Stimulated activated CD4-positive, alpha-beta T cell treated with anti-CD3 and anti-CD28 coated beads, Interleukin-1b, Interleukin-23, amount 100 ng/mL, for 24 hours (primary cell): ENCODE measurements at places on chromosomes 4 and X.

GRCh38 chr4:4870576-4871241, 11.2 kb downstream of the MSX1 start:
- DNase-seq = no peak

GRCh38 chr4:77074981-77075855, 571 bp downstream of the CCNI start:
- peak; percentile 41 for DNase-seq

DNA sequence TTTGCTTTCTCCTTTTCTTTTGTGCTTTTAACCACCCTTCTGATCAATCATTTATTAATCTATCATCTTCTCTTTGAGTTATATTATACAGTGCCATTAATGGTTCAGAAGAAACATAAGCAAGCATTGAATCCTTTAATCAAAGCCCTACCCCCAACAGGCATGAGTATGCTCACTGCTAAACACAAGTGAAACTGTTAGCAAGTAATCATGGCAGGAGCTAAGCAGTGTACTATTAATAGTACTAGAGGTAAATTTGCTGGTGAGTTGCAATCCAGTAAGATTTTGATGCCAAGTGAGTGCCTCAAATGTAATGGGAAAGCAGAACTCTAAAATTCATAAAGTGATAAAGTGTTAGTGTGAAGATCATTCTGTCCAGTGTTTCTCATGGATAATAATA, 57.2 kb downstream of the FNIP2 start:
- no peak for DNase-seq

DNA sequence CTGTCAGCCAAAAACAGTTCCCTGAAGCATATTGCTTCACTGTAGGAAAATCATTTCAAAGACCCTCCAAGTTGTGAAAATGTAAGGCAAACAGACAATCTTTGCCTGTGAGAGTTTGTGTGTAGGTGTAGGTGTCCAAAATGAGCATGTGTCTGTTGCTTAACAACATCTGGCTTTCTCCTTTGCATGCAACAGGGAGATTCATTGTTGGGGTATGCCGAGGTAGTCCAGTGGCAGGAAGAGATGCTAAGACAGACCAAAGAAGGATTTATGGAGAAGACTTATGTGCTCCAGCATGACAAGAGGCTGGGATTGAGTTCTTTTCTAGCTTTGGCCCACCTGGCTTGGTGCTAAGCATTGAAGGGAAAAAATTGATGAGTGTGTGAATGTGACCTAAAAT, 29.8 kb upstream of the SMAD1 start:
- no peak for DNase-seq

- no peak for DNase-seq
Observed at GRCh38 chrX:84339507-84340364, 151.7 kb upstream of the RPS6KA6 start.

DNA sequence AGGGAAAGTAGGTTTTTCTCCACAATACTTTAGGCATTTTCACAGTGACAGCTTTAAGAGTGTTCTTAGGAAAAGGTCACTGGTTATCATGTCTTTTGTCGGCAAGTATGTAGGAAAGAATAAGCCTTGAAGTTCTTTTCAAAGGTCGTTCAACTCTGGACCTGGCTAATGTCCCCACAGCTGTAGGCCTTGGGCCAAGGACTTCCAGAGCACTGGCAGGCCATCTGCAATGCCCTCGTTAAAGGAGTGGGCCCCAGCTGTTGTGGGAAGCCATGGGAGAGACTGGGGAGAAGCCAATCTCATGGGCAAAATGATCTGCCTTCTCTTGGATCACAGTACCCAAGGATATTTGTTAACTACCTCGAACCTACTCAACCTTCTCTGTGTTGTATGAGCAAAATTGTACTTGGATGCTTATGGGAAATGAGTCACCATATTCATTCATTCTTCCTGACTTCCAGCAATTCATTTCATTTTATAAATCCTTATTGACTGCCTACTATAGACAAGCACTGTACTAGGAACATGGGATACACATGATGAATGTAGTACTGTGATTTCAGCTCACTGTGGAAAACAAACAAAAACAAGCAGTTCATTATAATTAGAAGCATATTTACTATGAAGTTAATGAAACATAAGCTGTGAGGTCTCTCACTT, 141.1 kb upstream of the KIT start:
- no peak for DNase-seq

DNA sequence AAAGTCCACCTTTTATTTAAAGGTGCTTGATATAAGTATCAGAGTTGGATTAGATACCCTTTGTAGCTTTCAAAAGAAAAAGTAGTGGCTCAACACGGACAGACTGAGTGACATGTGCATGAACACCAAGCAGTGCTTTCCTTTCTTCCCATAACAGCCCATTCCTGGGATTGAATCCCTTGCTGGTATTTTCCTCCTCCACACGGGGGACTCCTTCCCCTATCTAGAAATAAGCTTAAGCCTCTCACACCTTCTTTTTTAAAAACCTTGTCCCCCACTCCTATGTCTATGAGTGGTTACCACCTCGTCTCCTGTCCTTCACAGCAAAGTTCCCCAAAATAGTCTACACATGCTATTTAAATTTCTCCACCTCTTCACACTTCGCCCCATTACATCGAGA, 5.1 kb downstream of the AP1S2 start:
- no peak for DNase-seq

DNA sequence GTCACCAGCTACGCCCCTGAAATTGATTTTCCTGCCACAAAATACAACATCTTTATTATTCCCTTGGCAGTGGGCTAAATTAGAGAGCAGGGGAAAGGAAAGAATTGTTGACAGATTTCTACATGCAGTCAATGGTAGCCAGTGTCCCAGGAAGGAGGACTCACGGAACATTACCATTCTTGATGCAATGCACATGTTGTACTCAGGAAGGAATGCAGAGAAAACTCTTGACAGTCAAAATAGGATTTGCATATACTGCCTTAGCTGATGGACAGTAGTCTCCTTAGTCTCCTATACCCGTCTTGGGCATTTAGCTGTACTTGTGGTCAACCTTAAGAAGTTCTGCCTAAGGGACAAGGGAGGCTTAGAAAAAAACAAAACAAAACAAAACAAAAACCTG, 158.0 kb upstream of the GYPA start:
- DNase-seq = no peak

DNA sequence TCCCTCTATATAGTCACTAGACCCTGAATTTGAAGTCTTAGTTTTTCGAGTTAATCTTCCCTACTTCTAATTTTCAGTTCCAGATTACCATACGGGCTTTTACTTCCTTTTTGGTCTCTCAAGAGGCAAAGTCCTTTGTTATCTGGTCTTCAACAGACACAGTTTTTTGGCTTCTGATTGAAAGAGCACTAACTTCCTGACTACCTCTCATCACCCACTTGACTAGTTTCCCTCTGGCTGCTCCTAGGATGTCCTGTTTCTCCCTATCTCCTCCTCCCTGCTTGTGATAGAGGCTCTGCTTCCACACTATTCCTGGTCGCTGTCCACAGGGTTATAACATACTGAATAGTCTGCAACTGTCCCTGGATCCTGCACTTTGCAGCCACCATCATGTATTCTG, 16.7 kb upstream of the WDR44 start:
- no peak for DNase-seq

- no peak for DNase-seq
Observed at GRCh38 chrX:42119076-42119475, 195.7 kb upstream of the CASK start.

- DNase-seq = no peak
Observed at GRCh38 chrX:78665342-78665741, 6.2 kb upstream of the RTL3 start.

- DNase-seq = no peak
Observed at GRCh38 chrX:11341274-11342201, 48.3 kb downstream of the AMELX start.

DNA sequence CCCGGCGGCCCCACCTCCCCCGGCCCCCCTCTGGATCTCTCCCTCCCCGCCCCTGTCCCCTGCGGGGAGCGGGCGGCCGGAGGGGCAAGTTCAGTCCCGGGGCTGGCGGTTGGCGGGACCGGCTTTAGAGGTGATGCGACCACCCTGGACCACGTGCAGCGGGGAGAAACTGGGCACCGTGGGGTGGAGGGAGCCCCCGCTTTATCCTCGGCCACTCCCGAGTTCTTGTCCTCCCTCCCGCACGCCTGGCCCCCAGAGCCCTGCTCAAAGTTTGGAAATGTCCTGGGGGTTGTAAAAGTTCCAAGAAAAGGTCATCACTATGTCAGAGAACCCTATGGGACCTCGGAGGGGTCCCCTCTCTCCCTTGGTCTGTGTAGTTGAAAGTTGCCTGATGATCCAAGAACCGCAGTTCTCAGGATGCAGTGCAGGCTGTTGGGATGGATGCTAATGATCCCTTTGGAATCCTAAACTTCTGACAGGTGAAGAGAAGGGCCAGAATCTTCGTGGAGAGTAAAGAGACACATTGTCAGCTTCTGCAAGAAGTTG, 411 bp upstream of the VEGFC start:
- no peak for DNase-seq

DNA sequence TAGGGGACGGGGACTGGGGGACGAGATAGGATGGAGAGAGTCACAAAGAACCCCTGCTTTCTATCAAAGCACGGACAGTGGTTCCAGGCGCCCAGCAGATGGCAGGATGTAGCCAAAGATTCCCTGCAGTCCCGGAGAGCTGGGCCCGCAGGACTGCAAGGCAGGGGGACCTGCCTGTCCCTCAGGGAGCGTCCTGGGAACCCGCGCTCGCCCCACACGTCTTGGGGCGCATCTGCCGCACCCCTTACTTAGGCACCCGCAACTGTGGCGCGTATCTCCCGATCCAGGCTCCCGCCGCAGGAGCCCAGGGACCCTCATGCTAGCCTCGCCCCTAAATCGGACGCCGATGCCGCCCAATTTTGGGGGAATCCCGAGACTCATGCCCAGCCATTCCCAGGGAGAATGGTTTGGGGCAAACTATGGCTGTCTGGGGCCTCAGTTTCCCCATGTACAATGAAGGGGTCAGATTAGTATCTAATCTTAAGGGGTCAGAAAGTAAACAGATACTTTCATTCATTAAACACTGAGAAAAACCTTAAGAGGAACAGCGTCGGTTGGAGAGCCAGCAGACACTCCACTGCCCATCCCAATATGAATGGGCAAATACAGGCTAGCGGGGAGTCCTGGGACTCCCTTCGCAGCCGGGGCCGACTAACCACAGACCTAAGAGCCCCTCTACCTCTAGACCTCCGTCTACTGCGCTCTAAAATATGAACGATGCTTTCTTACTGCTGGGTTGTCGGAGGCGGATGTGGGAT, 581 bp upstream of the STK32B start:
- DNase-seq = no peak

- no peak for DNase-seq
Observed at GRCh38 chr4:183828125-183828524, 77.0 kb upstream of the STOX2 start.

DNA sequence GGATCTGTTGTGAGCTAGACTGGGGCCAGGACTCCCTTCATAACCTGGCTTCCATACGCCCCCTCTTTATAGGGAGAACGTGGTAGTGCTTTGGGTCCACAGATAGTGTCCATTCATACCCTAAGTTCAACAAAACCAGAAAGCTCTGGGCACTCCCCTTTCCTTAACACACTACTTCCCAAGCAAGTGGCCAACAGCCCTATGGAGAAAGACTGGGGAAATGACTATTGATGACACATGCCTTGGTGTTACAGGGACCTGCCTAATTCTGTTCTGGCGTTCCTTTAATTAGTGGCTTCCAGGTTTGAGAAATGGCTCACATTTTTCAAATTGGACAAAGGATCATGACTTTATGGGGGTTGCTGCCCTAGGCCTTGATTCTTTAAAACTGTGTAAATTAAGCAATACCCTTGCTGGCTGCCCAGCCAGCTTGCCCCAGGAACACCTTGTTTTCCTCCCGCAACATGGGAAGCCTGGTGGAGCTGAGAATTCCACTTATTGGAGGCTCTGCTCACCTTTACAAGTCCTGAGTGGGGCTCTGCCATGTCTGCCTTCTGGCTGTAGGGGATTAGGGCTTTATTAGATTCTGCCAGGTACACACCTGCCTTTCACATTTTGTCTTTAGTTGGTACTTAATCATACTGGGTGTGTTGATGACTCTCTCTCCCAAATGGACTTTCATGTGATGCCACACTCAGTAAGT, 61.1 kb downstream of the RGS12 start:
- no peak for DNase-seq

- DNase-seq = no peak
Observed at GRCh38 chr4:54586320-54586955, 71.3 kb upstream of the KIT start.

- DNase-seq = no peak
Observed at GRCh38 chr4:24889991-24890390, 22.9 kb downstream of the CCDC149 start.

DNA sequence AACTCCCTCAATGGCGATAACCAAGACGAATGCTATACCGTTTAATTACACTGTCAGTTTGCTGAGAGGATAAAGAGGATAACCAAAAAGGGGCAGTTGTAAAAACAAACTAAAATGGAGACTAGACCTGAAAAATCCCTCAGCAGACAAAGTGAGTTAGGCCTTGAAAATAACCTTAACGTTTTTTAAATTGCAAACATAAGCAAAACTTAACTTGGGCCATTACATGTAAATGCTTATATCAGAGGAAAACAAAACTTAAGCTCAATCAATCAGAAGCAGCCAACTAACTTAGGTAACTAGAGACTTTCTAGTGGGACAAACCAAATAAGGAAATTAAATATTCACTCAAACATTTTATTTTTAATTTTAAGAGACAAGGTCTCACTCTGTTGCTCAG, 17.0 kb upstream of the TAPT1 start:
- no peak for DNase-seq

DNA sequence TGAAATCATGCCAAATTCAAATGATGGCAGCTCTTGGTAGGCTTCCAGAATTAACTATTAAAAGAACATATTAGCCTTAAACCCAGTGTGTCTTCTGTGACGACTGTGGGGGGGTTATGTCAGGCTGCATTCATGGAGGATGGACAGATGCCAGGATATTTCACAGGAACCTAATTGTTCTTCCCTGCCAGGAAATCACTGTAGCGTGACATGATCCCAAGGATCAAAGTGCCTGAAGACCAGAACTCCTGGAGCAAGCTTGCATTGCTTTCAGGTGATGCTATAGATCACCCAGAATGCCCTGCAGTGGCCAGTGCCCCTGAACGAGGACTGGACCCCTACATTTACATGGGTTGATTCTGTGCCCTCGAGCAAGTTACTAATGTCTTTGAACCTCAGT, 1093.0 kb upstream of the TENM3 start:
- DNase-seq = no peak

- DNase-seq = no peak
Observed at GRCh38 chr4:39846705-39847104, 131.0 kb downstream of the PDS5A start.

DNA sequence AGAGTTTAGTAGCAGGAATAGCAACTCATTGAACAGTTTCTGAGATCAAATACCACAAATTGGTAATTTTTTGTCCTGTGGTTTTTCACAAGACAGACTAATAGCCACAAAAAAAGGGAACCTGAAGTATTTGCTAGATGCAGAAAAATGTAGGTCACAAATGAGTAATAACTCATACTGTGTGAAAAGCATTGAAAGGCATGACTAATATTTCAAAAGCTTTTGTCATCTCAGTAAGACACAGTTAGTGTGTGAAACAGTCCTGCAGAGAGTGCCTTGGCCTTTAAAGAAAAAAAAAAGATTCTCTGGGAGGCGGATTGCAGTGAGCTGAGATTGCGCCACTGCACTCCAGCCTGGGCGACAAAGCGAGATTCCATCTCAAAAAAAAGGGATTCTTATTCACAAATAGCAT, 31.4 kb upstream of the SLC25A31 start:
- no peak for DNase-seq
